PC-9 (cell line): ENCODE measurements at places on chromosomes 6 and 20. TPM values are rescaled to one million over a fixed set of nuclear protein-coding genes. Genes with fewer than 3 reads are reported as not detected.
A peak's percentile ranks its signal among the peaks of the same experiment; 100 is the strongest.

GRCh38 chr6:106426250-106426970 is 65.9 kb downstream of the CRYBG1 start:
- DNase-seq = no peak

GRCh38 chr6:125751334-125751916 is 2.0 kb downstream of the HEY2 start:
- DNase-seq = no peak

GRCh38 chr6:13120483-13121482 is 207.6 kb downstream of the TBC1D7 start:
- DNase-seq = no peak

- no peak for DNase-seq
Observed at GRCh38 chr6:150925590-150925928, 60.1 kb downstream of the MTHFD1L start.

ABHD16B gene
- total RNA-seq = not detected in 2 replicates

- DNase-seq = no peak
Observed at GRCh38 chr6:43097098-43097489, 21.0 kb downstream of the PTK7 start.

GRCh38 chr6:99736302-99736701 is 129.7 kb downstream of the PRDM13 start:
- DNase-seq = no peak

GRCh38 chr6:131231891-131232290 is 96.6 kb downstream of the AKAP7 start:
- DNase-seq = no peak

DNA sequence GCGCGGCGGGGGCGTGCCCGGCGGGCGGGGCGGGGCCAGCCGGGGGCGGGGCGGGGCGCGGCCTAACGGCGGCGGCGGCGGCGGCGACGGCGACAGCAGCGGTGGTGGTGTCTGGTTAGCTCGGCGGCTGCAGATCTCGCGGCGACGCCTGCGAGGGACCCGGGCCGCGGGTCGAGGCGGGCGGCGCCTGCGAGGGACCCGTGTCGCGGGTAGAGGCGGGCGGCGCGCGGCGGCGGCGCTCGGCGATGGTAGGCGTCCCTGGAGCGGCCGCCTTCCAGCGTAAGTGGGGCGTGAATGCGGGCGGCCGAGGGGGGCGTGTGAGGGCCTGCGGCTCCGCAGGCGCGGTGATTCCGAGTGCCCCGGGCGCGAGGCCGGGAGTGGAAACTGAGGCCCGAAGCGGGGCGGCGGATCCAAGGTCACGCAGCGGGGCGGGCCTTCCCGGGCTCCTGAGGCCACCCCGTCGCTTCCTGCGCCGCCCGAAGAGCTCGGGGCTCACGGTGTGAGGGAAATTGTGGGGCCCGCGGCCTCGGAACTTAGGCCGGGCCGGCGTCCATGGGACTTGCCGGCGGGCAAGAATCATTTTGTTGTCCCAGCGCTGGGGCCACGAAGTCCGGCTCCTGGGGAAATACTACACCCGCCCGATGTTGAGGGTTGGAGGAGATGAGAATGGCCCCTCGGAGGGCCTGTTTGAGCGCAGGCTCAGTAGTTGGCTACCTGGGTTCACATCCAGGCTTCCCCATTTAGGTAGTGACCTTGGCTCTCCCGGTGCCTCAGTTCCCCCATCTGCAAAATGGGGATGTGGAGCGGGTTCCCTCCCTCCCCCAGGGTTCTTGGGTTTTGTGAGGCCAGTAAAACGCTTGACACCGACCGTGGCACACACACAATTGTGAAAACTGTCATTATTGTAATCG is at the start of gene CBFA2T2:
CBFA2T2 (plus strand) TSS at position 74 of the 911 bp plus-strand sequence; CDS start at position 246, 172 bp downstream.
- no peak for DNase-seq

GRCh38 chr20:40225596-40225995 is 463.4 kb downstream of the MAFB start:
- no peak for DNase-seq

- peak; percentile 46 for DNase-seq
Observed at GRCh38 chr6:30554962-30555815, 1.1 kb downstream of the GNL1 start.

DNA sequence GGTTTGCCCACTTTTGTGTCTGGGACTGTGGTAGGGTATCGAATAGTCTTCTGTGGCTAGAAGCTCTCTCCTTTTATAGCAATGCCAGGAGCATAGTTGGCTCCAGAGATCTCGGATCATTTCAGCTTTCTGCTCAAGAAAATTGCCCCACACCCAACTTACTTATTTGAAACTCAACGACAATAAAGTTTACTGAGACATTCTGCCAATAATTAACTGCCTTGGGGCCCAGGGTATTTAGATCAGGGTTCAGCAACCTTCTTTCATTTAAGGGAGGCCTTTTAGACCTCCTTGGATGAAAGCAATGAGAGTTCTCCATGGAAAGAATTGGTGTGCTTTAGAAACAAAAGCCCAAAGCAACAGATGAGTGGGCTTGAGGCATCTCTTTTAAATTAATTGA is 53.8 kb upstream of the GMPR start:
- no peak for DNase-seq

NCOA5 gene
- total RNA-seq = 15.8 and 28.1 TPM in 2 replicates

DNA sequence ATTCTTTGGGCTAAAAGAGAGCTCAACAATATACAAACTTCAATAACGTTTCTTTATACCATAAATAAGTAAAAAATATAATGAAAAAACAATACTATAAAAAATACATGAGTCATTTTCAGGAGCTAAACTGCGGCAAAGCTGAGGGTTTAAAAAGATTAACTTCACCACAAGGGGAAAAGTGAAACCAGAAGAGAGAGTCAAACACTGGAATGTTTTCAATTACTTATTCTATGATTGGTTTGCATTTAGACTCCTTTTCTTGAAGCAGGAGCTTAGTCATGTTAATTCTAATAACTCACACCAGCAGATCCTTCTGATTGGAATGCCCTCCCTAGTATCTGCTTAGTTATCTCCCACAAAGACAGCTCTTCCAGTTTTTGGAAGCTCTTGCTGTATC is 627.3 kb downstream of the UTRN start:
- DNase-seq = no peak

DNA sequence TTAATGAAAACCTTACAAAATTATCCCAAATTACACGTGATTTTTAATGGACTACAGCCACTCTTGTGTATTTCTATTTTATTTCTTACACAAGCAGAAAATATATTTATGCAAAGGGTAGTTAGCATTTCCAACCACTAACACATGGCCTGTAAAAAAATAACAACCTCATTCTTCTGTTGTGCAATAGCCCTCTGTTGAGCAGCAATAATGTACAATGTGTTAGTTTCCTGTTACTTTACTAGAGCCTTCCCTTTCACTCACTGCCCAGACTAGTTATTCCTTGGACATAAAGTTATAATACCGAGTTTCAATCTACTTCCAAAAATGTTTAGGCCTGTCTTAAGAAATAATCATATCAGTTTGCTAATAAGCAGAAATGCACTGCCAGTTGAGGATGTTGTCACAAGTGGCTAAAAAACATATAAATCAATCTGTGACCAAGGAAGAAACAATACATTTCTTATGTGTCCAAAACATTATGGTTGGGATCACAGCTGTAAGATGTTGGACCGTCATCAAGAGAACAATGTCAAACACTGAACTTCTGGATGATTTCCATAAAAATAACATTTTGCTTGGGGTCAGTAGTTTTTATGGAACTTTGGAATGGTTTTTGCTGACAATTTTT is 73.6 kb upstream of the RNF146 start:
- DNase-seq = no peak
